T47D (cell line): ENCODE measurements at places on chromosomes 4 and X.
A peak's percentile ranks its signal among the peaks of the same experiment; 100 is the strongest.

DNA sequence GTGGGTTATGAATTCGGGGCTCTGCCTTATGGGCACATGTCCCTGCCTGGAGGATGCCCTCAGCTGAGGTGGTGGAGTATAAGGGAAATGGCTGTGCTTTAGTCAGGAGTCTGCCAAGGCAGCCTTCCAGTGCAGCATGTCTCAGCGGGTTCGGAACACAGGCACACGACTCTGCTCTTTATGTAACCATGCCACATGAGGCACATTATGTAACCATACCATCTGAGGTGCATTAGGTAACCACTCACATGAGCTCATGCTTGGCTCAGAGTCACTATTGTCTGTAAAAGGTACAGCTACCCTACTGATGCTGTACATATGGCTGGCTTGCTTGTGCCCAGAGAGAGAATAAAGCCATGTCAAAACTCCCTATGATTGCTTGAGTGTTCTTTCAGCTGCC, 723.6 kb downstream of the TRAM1L1 start:
- no peak for DNase-seq

GRCh38 chrX:44431194-44431593, 87.7 kb upstream of the EFHC2 start:
- no peak for DNase-seq

DNA sequence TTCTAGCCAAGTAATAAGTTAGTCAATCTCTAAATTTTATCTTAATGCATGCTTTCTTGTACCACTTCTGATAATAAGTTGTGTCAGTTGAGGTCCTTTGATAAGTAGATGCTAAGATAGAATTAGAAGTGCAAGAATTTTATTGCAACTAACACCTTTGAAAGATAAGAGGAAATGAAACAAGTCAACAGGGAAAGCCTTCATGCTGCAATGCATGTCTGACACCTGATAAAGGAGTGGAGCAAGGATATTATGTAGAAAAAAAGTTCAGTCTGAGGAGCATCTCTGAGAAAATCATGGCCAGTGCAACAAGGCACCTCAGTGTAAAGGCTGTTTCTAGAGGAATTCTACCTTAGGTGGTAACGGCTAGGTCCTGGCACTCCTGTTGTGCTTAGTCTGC, 210.7 kb upstream of the PPP1R2C start:
- no peak for DNase-seq

DNA sequence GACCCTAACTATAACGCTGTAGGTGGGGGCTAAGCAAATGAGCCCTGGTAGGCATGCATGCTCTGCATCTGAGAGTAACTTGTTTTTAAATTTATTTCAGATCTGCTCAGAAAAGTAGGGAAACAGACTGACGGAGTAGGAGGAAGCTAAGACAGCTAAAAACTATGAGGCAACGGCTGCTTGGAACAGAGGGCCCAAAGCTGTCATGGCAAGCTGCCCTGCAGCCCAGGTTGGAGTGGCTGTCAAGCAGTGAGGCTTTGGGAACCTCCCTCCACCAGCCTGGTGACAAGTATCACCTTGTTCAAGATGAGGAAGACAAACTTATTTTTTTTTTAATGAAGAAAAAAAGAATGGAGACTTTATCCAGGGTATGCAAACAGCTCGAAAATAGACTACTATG, 439.8 kb downstream of the NLGN4X start:
- DNase-seq: no peak

- no peak for DNase-seq
These were observed 224.7 kb downstream of the RBMX2 start for GRCh38 chrX:130626521-130626920.

GRCh38 chr4:89491761-89492160, 184.2 kb upstream of the GPRIN3 start:
- no peak for DNase-seq

DNA sequence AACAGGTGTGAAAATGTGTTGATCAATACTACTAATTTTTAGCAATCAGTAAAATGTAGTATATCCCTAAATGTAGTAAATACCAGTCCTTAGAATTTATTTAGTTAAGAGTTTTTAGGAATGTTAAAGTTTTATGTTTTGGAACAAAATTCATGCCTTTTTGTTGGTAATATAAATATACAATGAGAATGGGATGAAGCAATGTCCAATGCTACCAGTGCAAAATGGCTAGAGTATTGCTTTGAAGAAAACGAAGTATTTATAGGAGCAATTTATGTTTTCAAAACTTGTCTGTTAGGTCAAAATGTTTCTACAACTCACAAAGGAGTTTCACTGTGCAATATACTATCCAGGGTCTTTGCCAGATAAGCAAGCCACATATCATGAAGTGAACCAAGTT, 851.5 kb downstream of the PCDH18 start:
- DNase-seq: no peak

DNA sequence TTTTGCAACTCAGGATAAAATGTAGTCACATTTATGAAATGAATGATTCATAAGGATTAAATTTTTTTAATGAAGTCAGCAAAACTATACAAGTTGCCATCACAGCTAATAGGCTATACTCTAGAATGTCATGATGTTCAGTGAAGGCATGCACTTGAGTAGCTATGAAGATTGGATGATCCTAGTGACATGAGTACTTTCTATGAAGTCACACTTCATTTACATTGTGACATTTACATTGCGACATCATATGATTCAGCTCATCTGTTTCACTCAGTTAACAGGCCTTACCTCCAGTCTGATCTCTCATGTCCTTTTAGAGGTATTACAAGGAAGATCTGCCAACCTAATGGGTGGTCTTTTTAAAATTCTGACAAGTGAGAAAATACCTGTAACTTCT, 82.7 kb upstream of the FGF13 start:
- DNase-seq: no peak

GRCh38 chr4:123699880-123700771, 303.5 kb downstream of the SPRY1 start:
- DNase-seq: no peak

- DNase-seq: no peak
These were observed 111.2 kb upstream of the GRXCR1 start for GRCh38 chr4:42781315-42781714.

GRCh38 chr4:53713767-53714166, 122.5 kb upstream of the LNX1 start:
- no peak for DNase-seq

GRCh38 chr4:168860827-168861226, 149.2 kb downstream of the CBR4 start:
- no peak for DNase-seq

DNA sequence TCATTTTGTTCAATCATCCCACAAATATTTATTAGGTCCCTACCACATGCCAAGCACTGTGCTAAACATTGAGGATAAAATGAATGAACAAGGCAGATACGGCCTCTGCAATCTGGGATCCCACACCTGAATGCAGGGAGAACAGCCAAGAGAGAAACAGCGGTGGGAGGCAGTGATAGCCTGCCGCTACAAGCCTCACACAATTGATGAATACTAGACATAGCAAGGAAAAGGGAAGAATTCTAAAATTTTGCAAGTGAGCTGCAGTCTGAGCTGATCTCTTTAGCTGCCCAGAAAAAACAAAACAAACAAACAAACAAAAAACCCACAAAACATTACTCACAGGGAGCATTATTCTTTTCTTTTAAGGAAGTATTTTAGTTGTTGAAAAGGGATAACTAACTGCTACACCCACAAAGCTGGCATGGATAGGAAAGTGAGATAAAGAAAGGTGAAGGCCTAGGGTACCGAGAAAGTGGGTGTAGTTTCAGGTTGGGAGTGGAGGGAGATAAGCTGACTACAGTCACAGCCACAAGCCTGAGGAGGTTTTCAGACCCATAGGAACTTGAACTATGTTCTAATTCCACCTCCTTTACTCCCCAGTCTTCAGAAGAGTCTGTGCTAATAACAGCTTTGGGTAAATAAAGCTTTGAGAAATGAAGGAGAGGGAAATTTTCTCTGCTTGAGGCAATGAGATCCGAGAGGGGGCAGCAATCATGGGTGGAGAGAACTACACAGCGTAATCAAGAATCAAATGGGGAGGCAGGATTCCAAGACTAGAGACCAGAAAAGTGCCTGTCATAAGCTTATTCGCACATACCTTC, 85.4 kb downstream of the SH3RF1 start:
- DNase-seq: no peak

- DNase-seq: peak; percentile 19
These were observed 286.5 kb downstream of the GLUD2 start for GRCh38 chrX:121333942-121334341.

GRCh38 chr4:84647312-84647884, 64.5 kb downstream of the CDS1 start:
- no peak for DNase-seq

- peak; percentile 67 for DNase-seq
These were observed 13.4 kb downstream of the P2RY10 start for GRCh38 chrX:78958419-78959116.

GRCh38 chrX:71466979-71467523, 65.9 kb upstream of the OGT start:
- DNase-seq: no peak

GRCh38 chrX:45952030-45952429, 593.2 kb downstream of the ZNF674 start:
- DNase-seq: no peak

GRCh38 chrX:135509885-135510284, 10.6 kb upstream of the INTS6L start:
- DNase-seq: no peak

DNA sequence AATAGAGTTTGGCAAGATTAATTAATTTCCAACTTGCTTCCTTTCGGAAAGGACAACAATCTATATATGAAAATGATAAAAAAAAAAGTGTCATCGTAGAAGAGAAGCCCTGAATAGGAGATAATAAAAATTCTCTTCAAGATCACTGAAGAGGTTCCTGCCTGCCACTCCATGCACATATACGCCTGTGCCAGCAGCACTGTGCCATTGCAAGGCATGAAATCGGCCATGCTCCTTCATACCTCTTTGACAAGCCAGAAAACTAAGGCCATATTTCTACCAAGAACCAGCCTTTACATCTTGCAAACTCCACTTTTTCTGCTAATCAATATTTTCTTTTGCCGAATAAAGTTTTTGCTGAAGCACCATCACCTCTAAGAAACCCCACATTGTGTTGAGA, 365.5 kb downstream of the CXXC4 start:
- no peak for DNase-seq

DNA sequence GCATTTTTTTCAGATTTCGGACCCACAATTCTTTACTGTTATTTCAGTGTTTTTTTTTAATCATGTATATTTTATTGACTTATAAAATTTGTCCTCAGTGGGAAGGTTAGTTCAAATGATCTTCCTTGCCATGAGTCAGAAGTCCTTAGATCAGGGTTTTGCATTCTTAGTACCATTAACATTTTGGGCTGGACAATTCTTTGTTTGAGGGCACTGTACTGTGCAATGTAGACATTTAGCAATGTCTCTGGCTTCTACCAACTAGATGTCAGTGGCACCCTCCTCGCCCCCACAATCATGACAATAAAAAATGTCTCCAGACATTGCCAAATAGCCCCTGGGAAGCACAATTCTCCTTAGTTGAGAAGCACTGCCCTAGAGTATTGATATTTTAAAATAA, 176.6 kb downstream of the VEGFC start:
- no peak for DNase-seq
